NCI-H82 (cell line): ENCODE measurements at places on chromosomes 4 and X.

DNA sequence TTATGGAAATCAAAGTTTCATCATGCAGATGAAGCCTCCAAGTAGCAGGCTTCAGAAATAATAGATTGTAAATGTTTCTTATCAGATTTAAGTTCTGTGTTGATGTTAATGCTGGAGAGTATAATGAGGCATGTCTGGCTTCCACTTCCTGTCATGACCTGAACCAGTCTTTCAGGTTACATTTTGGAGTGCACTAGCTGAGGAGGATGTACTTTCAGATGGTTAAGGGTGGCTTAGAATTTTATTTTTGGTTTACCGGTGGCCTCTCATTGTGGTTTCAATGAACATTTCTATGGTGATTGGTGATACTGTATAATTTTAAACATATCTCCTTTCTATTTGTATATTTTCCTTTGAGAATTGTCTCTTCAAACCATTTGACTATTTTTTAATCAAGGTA is 890.4 kb downstream of the SH3BGRL start:
- no peak for DNase-seq

GRCh38 chrX:75522565-75523431 is at the start of gene ZDHHC15:
TSS of gene ZDHHC15 (minus strand) at chrX:75523037. CDS start at chrX:75523024, 13 bp downstream.
- peak; percentile 43 for DNase-seq

DNA sequence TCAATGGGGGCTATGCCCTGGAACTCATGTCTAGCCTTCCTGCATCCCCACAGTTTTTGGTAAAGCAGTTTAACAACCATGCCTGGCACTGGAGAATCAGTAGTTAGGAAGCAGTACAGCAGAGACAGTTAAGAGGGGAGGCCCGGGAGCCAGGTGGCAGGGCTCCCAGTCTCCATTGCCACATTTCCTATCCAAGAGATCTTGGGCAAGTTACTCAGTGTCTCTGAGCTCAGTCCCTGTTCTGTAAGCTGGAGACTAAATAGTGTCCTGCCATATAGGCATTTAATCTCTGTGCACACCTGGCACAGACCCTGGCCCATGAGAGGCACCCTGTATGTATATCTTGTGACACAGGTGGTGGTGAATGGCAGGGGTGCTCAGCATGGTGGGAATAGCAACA is 156.1 kb upstream of the EOLA2 start:
- DNase-seq = no peak

GRCh38 chrX:40885989-40886388 is 150.6 kb upstream of the MED14 start:
- DNase-seq = no peak

- DNase-seq = no peak
Observed at GRCh38 chrX:40805404-40805803, 70.1 kb upstream of the MED14 start.

DNA sequence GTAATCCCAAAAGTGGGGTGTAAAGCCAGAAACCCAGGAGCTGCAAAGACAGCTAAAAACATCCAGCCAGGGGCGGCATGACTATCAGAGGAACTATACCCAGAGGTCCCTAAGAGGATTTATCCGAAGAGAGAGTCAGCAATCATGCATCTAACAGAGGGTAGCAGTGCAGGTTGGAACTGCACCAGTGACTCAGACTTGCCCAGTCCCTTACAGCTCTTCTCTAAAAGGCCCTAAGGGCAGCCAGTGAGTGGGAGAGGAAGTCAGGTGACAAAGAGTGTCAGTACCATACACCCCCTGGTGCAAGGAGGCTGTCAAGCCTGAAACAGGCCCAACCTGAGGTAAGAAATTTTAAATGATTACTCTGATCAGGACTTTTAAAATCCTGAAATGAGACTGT is 88.1 kb downstream of the CAMK2D start:
- DNase-seq = peak; percentile 28

- DNase-seq = no peak
Observed at GRCh38 chr4:108142870-108143269, 25.9 kb downstream of the LEF1 start.

DNA sequence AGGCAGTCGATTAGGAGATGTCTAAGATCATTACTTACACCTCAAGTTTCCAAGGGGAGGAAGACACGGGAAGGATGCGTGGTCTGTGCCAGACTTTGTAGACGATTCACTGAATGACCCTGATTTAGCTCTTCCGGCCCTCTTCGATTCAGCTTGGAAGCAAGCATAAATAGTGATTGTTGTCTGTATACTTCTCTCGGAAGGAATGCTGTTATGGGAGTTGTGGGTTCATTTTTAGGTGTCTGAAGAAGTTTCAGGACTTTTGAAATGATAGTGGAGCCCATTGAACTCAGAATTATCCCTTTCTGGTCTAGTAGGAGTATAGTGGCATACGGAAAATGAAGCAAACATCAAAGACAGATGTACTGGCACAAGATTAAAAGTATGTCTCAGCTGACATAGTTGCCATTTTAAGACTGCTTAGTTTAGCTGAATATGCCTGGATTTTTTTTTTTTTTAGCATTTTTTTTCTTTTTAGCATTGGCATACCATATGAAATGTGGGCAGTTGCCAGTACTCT is 1.0 kb upstream of the ANKRD17 start:
- DNase-seq = peak; percentile 68

DNA sequence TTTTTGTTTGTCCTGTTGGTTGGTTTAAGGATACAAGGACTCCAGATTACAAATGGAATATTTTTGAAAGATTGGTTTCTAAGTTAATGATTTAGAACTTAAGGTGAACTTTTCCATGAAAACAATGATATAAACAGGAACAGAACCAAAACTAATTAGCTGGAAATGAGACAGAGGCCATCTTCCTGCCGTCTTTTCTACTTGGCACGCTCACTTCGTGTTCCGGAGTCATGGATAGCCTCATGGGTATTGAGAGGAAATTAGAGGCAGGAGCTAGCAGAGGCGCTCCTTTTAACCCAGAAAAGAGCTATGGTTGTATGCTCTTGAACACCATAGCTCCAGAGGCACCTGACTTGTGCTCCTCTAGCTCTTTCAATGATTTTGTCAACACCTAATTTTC is 2.4 kb downstream of the FAM241A start:
- DNase-seq = no peak

DNA sequence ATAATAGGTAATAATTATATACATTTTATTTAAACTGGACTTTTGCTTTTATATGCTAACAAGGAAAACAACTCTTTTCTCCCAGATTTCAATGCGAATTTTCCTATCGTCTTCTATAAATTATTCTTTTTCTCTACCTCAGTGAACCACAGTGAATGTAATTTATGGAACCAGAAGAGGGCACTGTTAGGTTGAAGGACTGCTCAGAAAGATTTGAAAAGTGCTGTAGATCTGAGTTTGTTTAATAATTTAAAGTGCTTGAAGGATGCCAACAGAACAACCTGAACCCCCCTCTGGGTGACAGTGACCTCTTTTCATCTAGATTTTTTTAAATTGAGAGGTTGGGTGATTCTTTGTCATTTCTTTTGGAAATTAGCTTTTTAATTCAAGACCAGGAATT is 54.9 kb downstream of the PHOX2B start:
- peak; percentile 80 for DNase-seq

DNA sequence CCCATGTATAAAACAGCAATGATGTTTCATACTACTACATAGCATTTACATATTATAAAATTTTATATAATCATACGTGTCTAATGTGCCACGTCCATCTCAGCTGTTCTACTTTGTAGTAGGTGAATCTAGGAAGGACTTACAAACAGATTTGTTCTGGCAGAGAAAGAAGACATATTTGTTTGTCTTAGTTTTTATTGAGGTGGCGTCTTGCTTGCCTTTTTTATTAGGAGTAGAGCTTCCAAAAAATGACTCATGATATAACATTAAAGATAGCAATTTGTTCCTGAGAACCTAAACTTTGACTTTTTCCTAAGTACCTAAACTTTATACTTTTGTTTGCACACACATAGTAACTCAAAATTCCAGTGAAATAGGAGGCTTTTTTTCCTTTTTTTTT is 64.6 kb downstream of the CLDN22 start:
- no peak for DNase-seq

- peak; percentile 9 for DNase-seq
Observed at GRCh38 chr4:141352331-141352730, 131.6 kb downstream of the ZNF330 start.

GRCh38 chr4:187724456-187724855 is 271.1 kb upstream of the ZFP42 start:
- DNase-seq = no peak

- DNase-seq = no peak
Observed at GRCh38 chr4:168632301-168632725, 135.5 kb downstream of the PALLD start.

GRCh38 chr4:1459081-1459721 is 53.0 kb upstream of the NKX1-1 start:
- no peak for DNase-seq

DNA sequence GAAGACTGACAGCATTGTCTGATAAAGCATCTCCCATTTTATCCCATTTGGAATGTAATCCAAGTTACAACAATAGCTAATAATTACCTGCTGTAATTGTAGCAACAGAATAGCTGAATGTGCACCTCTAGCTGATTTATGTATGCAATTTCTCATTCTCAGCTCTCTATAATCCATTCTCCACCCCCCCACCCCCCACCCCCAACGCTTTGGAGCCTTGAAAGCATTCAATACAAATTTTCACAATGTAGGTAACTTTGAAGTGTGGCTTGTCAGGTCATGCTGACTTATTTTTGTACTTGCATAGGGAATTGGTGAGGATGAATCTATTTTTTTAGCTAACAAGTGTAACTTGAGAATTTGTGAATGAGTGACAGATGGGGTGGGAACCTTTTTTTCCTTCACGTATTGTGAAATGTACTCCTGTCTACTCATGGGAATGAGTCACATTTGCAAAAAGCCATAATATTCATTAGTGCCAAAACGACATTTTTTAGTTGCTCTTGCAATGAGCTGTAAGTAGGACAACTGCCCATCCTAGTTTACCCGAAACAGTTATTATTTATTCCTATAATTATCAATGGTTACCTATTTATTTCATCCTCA is 159.3 kb downstream of the PALLD start:
- DNase-seq = no peak

DNA sequence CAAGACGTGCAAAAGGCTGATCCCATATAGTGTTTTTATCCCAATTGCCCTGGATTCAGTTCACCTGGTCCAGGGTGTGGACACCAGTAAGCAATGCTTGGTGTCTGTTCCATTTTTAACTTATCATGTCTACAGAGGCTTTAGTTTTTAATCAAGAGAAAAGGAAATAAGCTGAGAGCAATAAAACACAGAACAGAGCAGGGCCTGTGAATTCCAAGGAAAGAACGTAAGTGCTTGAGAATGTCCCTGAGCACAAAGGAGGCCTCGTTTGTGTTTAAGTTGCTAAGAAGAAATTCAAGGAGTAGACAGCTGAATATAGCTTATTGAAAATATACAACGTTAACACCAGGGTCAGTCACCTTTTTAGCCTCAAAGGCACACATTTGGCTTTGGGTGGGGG is 191.3 kb downstream of the GPC3 start:
- DNase-seq = no peak
